ENCODE measurements at places on chromosomes 3 and 15.

- DNase-seq, result no peak
Observed at GRCh38 chr3:153621953-153622352, 459.9 kb downstream of the RAP2B start.

DNA sequence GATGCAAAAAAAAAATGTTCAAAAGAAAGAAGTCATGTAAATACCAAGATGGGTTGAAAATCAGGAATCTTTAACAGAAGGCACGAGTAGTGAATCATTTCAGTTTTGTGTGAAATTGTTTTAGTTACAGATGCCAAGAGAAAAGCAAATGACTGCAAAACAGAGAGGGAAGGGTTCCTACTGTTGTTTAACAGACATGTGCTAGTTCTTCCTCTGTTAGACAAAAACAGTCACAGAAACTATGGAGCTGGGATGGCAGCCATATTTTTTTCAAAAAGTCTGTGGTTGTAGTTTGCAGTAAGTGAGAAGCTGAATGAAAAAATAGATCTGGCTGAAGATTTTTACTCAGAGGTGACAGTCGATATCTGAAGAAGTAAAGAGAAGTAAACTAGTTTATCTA lies 511.9 kb downstream of the ZIC1 start:
- no peak for DNase-seq

DNA sequence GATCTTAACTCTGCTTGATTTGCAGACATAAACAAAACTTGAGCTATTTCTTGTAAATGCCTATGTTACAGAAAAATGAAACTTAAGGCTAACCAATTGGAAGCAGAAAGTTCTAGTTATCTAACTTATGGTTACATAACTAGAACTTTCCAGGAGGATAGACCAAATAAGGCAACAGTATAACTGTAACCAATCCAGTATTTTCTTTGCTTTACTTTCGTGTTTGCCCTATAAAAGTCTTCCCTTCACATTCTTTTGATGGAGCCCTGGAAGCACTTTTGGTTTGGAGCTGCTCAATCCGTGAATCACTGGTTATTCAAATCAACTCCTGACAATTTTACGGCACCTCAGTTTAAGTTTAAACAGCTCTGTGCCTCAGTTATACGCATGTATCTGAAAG lies 164.6 kb downstream of the SUCLG2 start:
- no peak for DNase-seq

DNA sequence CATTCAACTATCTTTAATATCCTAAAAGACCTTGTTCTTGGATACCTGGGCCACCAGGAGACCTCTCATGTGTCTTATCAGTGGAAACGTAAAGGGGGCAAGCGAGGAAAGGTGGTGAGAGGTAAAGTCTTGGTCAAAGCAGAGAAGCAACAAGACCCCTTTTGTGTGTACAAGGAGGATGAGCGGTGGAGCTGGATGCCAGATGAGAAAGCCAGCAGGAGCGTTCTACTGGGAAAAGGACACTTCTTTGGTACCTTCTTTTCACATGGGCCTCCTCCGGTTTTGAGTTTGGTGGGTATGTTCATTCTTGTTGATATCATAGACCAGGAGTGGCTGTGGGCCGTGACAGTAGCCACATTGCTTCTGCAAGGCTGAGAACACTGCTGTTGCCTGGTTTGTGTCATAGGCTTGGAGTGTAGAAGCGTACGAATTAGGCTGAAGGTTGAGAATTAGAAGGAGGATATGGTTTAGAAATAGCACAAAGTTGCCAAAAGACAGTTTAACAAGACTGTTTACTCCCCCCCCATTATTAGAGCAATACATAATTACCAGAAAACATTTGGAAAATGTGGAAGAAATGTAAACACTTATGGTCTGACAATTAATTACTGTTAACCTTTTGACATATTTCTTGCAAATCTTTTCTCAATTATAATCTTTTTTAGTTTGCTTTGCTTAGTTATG lies 46.8 kb upstream of the VILL start:
- DNase-seq, result no peak

DNA sequence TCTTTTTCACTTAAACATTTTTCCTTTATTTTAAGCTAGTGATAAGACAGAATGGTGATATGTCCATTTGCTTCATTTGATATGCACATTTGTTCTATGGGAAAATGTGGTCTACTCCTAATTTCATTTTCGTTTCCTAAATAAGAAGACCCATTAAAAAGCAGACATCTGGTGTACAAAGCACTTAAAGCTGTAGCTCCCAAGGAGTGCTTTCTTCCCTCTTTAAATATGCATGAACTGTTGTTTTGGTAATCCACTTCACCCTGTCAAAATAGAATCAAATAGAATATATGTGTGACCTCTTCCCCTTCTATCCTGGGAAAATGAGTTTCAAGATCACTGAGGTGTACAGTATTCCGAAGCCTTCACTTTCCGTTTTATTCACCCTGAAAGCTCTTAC lies 182.8 kb downstream of the ROBO2 start:
- DNase-seq, result no peak

- DNase-seq, result no peak
Observed at GRCh38 chr3:129040039-129040336, 20.6 kb upstream of the GP9 start.

GRCh38 chr3:174061731-174062130 lies 664.2 kb downstream of the NLGN1 start:
- no peak for DNase-seq

GRCh38 chr3:104635872-104636580 lies 730.7 kb upstream of the ALCAM start:
- no peak for DNase-seq

GRCh38 chr15:43253431-43254403 lies 13.0 kb downstream of the TGM5 start:
- DNase-seq, result peak; percentile 10

- peak; percentile 44 for DNase-seq
Observed at GRCh38 chr3:94082391-94082937, 19.6 kb downstream of the NSUN3 start.

GRCh38 chr15:71529361-71529760 lies 281.0 kb upstream of the NR2E3 start:
- DNase-seq, result no peak

GRCh38 chr15:43229977-43230376 lies 9.2 kb upstream of the EPB42 start:
- DNase-seq, result no peak

GRCh38 chr3:14471016-14471415 lies 68.6 kb downstream of the SLC6A6 start:
- no peak for DNase-seq

DNA sequence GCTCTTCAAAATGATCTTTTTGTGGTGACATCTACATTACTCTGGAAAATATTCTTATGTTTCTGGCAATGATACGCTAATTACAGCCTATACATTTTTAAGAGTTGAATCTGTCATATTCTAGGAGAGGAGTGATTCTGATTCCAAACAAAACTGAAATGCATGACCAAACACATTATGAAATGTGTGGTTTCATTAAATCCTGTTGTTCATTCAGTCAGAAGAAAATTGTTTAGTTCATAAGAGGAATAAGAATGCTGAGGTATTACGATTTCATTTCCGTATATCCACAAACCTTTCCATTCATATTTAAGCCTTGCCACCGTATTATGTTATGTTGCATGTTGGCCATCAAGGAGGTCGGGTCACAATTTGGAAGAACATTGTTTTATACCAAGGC lies 345.1 kb downstream of the FEZF2 start:
- no peak for DNase-seq

DNA sequence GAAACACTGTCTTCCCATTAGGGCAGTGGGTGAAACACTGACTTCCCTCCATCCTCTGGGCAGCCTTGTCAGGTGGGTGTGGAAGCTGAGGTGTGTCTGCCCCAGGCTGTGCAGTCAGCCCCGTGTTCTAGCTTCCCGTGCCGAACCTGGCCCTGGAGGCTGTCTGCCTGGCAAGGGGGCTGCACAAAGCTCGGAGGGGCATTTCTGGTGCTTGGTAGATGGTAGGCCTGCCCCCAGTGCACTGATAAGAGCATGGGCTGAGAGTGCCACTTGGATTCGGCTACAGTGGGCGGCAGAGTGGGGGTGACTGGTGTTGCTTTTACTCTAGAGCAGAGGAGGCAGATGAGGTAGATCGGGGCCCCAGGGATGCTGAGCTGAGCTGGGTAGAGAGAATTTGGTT lies 21.3 kb downstream of the IGF1R start:
- no peak for DNase-seq
